ENCODE measurements at places on chromosomes 5 and 9.

GRCh38 chr5:173291722-173292658 is 36.2 kb downstream of the STC2 start:
- peak; percentile 48 for DNase-seq

DNA sequence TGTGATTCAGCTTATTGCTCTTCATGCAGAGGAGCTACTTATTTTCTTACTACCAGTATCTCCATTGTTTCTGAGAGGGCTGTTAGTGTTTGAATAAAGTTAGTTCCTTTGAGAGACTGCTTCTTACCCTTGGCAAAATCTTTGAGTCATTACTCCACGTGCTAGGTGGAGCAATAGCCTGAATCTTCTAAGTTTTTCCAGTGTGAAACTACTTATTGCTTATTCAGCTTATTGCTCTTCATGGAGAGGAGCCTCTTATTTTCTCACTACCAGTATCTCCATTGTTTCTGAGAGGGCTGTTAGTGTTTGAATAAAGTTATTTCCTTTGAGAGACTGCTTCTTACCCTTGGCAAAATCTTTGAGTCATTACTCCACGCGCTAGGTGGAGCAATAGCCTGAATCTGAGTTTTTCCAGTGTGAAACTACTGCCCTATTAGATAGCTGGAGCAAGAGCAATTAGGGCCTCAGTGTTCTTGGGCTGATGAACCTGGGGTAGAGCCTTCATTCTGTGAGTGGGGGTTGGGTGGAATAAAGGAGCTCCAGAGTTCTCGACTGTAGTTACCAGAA is 41.9 kb downstream of the GPBP1 start:
- peak; percentile 21 for DNase-seq

DNA sequence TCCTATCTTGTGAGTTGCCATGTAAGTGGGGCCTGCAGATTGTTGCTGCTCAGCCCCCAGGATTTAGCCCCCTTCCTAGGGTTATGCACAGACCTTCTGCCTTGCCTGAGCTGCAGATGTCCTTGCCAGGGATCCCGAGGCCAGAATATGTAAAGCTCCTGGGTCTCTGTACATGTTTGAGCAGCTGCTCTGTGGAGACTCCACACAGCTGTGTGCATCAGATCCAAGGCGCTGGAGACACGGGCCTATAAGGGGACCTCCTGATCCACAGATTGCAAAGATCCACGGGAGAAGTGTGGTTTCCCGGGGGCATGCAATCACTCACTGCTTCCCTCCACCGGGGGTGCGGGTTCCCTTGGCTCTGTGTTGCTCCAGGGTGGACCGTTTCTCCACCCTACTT is 28.9 kb downstream of the TAF11L14 start:
- DNase-seq: no peak

DNA sequence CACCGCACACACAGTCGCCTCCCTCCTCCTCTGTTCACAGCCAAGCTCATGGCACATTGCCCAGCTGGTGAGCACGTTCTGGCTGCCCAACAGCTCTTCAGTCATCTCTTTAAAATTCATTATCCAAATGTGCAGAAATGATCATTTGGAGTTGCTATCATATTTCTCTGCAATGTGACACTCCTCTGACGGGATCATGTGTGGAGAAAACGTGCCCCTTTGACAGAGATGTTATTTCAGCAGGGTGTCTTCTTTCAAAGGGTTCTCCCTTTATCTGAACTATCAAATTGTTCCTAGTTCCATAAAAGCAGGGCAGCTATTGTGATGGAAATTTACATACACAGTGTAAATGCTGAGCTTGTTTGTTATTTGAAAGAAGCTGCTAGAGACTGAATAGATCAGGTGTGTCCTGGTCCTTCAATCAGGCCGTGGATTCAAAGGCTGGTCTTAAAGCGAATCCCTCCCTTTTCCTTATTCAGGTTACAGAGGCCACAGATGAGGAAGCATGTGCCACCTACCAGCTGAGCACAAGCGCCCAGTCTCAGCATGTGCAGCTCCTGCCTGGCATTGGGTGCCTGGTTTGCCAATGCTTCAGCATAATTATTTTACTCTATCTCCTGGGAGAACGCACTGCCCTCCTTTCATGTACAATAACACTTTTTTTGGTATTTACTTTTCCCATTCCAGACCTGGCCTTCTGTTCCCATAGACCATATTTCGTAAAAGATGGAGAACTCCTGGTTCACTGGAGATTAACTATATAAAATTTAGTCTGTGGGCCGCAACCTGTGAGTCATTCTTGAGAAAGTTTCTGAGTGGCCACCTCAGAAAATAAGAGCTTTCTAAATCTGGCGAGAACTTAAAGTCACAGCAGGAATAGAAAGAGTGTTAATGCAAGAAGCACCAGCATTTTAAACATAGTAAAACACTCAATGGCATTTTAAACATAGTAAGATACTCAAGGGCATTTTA is 433.7 kb downstream of the ENC1 start:
- DNase-seq: peak; percentile 72

- DNase-seq: no peak
Measured at GRCh38 chr5:51604324-51604723, 221.1 kb downstream of the ISL1 start.

- no peak for DNase-seq
Measured at GRCh38 chr5:58923355-58923754, 340.5 kb downstream of the RAB3C start.

DNA sequence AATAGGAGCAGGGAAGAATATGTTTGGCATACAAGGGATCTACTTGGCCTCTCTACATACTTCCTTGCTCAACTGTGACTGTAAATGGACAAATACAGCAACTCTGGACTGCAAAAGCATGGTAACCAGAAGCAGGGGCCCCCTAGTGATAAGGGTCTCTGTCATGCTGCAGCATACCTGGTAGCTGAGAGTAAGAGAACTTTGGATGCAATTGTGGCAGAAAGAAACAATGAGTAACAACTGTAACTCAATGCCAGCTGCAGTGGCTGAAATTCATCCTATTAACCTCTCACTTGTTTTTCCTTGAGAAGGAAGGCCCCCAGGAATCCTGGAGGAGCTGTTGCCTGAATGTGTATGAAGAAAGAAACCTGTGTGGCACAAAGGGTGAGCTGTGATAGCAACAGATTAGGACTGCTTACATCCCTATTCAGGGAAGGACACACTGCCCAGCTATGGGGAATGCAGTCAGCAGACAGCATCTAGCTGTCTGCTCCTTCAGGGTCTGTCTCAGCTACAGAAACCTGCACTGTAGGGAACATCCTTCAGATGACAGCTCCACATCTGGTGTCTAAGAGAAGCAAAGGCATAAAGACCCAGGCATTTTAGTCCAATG is 468.1 kb upstream of the ACTBL2 start:
- DNase-seq: no peak

- no peak for DNase-seq
Measured at GRCh38 chr5:1345876-1346626, 1.2 kb upstream of the CLPTM1L start.

- no peak for DNase-seq
Measured at GRCh38 chr5:475704-476101, 32.7 kb downstream of the EXOC3 start.

GRCh38 chr9:131709771-131710431 is 30.0 kb downstream of the RAPGEF1 start:
- peak; percentile 55 for DNase-seq

GRCh38 chr5:120734033-120734432 is 269.9 kb downstream of the PRR16 start:
- no peak for DNase-seq

DNA sequence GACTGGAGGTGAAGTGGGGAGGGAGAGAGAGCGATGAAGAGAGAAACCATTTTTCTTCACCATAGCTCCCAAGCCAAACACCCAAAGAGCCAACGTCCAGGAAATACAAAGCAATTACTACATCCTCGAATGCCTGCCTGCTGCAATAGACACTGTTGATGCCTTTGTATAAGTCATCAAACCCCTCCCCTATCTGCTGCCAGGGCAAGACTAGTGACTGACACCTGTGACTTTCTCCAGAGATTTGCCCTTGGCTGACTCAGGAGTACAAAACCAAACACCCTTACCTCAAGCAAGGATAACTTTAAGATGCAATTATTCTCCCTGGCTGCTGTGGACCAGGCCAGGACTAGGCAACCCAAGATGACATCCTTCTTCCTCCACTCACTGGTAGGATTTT is 81.8 kb upstream of the RASA1 start:
- DNase-seq: no peak

All from cardiac fibroblast (primary cell).